ENCODE measurements at places on chromosomes 6 and 20.

DNA sequence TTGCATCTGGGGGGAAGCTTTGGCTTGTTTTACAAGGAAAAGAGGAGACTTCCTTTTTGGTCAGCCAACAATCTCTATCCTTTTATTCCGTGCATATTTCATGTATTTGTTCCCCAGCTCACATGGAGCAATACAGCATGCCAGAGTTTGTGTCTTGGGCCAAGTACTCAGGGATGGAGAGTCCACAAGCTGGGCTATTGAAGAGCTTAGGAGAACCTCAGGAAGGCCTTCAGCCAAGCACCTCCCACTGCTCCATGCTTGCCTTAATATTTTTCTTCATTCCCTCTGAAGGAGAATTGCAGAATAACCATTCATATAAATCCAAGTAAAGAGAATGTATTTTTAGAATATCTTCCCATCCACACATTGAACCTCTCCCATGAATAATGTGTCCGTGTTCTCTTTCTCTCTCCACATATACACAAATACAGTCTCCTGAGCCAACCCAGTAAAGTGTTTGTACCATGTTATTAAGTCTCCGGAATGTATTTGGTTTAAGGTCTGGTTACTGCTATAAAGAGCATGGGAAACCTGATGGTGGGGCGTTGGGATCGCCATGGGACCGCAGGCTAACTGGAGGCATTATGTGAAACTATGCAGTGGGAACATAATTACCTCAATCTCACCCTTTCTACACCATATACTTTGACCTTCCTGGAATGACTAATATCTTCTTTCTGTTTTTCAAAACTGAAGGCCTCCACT lies 3.0 kb downstream of the LAMA4 start:
- peak; percentile 73 for DNase-seq

DNA sequence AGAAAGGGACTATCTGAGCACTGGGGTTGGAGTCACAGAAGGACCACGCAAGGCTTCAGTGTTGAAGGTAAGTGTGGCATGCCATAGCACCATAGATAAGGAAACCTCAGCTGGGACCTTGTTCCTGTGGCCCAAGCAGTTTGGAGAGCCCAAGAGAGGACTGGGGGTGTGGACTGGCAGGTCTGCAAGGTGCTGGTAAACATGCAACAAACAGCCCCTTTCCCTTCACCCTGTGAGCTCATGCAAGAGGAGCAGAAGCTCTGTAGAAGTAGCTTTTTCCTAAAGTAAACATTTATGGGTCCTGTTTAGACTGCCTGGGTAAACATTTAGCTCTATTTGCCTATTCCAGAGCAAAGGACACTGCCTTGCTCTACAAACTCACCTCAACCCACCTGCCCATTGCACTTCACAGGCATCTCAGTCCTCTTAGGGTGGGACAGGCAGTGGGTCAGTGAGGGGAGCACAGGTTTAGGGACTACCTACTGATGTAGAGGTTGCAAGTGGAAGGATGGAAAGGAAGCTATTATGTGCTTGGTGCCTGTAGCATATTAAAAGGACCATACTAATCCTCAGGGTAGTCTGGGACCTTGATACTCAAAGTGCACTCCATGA lies 12.0 kb downstream of the ZSCAN31 start:
- DNase-seq = no peak

- DNase-seq = no peak
Measured at GRCh38 chr6:153618371-153619322, 420.4 kb upstream of the OPRM1 start.

- DNase-seq = no peak
Measured at GRCh38 chr6:43744931-43745727, 24.9 kb upstream of the VEGFA start.

DNA sequence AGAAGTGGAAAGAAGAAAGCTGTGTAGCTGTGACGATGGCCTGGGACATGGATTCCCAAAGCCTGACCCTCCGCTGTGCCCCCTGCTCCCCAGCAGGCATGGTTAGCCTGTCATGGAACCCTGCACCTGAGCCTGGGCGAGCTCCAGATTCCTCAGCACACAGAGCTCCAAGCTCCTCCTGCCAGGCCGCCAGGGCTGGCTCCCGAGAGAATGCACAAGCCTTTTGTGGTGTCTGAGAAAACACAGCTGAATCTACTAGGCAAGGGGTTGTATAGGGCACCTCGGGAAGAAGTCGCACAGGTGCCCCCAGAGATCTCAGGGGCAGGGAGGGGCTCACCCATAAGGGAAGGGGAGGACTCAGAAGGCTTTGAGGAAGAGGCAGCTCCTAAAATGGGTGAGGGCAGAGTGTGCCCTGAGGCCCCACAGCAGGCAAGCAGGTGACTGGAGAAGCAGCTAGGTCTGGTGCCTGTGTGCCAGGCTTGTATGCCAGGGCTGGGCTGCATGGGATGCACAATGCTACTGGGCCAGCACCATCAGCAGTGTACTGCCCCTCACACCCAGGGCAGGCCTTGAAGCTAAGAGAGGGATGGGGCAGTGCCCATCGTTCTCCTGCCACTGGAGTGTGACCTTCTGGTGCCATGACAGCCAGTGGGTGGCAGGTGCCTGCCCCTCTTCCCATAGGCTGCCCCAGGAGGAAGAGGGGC lies 64.3 kb upstream of the CD93 start:
- no peak for DNase-seq

GRCh38 chr20:7113577-7114466 lies 346.3 kb downstream of the BMP2 start:
- DNase-seq = peak; percentile 33

- no peak for DNase-seq
Measured at GRCh38 chr6:15549371-15549770, 113.5 kb downstream of the DTNBP1 start.
